ENCODE measurements at places on chromosomes 3 and 15. TPM values are rescaled to one million over a fixed set of nuclear protein-coding genes. Genes with fewer than 3 reads are reported as not detected.

DNA sequence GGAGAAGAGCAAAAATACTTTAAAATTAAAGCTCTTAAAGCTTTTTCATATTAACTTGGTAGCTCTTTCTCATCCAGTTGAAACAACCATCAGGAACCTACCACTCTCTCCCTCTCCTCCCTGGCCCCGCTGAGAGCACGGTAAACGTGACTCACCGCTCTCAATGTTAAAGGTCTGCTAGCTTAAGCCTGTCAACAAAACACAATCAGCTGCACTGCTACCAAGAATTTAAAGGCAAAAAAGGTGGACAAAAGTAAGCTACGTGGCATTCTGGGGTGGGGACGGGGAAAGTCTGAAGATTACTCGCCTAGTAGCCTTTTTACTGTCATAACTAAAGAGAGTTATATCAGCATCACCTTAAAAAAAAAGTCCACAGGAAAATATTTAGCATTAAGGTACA lies 8.4 kb upstream of the GP5 start:
- DNase-seq, result no peak

- DNase-seq, result no peak
Measured at GRCh38 chr3:72665701-72666446, 182.4 kb downstream of the SHQ1 start.

DNA sequence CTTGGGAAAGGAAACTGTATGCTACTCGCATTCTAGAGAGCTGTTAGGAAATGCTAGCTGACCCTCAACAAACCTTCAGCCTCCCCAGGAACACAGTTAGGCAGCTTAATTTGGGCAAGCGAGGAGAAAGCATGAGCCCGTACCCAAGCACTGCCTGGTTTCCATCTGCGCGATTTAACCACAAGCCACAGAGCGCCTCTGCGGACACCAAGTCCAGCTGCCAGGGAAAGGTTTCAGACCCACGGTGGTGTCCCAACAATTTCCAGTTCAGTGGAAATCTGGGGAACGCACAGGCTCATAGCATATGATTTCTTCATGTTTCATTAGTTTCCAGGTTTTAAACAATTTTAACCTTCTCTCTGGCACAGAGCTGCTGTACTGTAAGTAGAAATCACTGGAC lies 617.6 kb downstream of the FHIT start:
- peak; percentile 21 for DNase-seq

- DNase-seq, result peak; percentile 64
Measured at GRCh38 chr15:73575636-73576247, 57.4 kb downstream of the NPTN start.

RBP2 gene
- total RNA-seq, result not detected

PLCH1 gene
- total RNA-seq, result 0.36 TPM

STRA6 gene
- total RNA-seq, result 0.36 TPM

GPD1L gene
- 11.5 TPM for total RNA-seq

MYLK gene
- total RNA-seq, result 232 TPM

GRCh38 chr3:4332991-4333390 lies 29.8 kb downstream of the SETMAR start:
- no peak for DNase-seq

DNA sequence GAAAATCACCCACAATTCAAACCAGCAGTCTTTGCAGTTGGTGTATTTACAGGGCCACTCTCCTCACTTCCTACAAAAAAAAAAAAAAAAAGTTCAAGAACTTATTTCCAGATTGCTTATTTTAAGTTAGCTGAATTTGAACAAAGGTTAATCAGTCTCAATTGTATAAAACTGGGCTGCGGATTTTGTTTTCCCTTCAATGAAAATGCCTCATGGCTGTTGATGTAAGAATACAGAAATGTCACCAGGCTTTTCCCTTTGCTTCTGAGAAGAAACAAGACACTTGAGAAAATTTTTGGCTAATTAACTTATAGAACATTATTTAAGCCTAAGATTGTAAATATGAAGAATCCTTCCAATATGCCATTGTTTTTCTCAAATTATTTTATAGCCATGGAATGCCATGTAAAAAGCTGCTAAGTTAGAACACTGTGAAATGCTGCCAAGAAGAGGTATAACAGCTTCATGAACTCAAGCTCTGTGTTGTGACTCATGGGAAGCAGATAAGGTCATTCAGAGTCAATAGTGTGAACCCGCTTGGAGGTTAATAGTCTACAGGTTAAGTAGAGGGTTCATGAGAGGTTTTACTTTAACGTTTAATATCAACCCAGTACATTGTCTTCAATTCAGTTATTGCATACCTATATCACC lies 84.3 kb upstream of the ABI3BP start:
- DNase-seq, result peak; percentile 41

DNA sequence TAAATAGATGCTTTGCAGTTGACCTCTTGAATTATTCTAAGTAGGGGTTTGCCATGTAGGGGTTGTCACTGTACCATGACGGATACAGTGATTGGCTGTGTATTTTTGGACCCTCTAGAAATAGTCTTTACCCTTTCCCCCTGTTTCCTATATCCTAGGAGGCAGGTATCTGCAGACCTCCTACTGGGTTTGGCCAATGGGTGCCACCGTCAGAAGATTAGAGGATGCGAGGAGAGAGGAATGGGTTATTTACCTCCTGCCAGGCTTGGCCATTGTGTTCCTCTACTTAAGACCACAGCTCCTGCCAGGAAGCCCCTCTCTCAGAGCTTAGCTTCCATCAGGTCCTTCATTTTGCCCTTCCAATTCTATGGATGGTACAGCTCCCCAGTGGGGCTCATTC lies 40.2 kb upstream of the CLRN1 start:
- DNase-seq, result no peak

SENP2 gene
- 24.6 TPM for total RNA-seq

DNA sequence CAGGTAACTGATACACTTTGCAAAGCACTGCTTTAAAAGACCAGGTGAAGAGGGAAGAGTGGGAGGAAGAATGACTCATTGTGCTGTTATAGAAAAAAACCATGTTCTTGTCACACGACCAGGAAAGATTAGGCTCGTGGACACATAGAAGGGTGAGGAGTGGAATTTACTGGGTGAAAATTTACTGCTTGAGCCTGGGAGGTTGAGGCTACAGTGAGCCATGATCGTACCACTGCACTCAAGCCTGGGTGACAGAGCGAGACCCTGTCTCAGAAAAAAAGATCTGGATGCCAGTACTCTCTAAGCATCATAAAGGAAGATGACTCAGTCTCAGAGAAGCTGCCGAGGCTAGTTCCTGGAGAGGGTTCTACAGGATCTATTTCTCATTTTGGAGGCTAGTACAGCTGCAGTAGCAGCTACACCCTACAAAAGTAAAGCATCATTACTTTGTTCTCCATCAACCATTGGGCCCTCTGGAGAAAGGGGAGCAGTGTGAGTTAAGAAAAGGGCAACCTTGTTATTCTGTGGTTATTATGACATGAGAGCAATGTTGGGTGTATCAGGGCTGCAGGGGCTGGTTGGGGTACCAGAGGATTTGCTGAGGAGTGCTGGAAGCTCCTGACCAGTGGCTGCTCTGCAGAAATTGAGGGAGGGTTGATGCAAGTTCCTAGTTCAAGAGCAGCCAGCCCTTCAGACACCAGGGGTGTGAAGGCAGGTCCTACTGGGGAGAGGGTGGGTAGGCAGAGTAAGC lies 75.4 kb downstream of the CMTM8 start:
- peak; percentile 55 for DNase-seq

BFSP2 gene
- total RNA-seq, result not detected

DNA sequence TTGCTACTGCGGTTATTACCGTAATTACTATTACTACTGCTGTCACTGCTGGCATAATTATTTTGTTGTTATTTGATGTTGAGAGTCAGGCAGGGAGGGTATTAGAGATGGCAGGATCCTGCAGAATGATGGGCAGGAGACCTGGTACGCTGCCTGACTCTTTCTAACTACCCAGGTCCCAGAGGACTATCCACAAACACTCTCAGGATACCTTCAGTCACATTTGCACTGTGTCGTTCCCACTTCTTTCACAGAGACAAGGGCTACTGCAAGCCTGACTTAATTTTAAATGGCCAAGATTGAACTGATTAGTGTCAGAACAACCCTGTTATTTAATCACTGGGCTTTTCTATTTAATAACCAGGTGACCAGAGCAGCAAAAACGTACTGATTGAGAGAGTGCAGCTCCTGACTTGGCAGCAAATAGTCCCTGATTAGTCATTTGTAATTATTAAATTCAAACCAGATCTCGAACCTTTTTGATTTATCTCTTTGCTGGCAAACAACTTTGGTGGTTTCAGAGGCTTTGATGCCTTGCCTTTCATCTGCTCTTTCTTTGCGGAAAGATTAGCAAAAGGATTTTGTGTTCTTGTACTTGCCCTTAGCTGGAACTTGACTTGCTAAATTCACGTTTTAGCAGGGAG lies 88.8 kb upstream of the ARHGEF3 start:
- no peak for DNase-seq

- no peak for DNase-seq
Measured at GRCh38 chr3:69191516-69191915, 69.1 kb upstream of the LMOD3 start.

GRCh38 chr3:158111861-158112260 lies 2.0 kb downstream of the RSRC1 start:
- no peak for DNase-seq

DNA sequence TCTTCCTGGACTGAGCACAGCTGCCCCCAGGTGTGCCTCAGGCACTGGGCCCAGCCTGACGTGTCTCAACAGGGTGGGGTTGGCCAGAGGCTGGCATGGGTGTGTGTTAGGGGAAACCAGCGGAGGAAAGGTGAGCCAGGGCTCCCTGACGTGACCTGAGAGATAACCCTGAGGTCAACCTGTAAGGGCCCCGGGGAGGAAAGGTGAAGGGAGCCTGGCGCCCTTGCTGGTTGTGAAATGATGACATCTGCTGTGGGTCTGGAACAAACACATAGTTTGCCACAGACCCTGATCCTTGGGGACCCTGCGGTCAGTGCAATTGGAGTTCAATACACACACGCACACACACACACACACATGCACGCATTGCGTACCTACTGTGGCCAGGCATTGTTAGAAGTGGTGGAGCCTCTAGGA lies 100.2 kb upstream of the TLE3 start:
- no peak for DNase-seq

GRCh38 chr3:151315136-151315535 lies 1.5 kb downstream of the GPR87 start:
- no peak for DNase-seq

CD80 gene
- 2.5 TPM for total RNA-seq

DNA sequence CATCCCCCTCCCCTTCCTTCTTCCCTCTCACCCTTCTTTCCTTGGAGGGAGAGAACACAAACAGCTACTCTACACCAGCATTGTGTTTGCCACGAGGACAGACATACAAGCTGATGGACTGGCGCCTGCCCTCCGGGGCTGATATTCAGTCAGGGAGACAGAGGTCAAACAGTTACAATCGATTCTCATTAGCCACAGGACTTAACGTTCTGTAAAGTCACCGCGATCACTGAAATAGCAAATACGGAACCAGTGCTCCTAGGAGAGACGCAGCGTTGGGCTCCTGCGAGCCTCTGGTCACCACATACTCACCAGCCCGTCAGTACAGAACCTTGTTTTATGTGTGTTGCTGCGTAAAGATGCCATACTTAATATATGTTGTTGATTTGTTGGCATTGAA lies 108.8 kb downstream of the LRRK1 start:
- DNase-seq, result peak; percentile 44

WDR5B gene
- 10.9 TPM for total RNA-seq

DNA sequence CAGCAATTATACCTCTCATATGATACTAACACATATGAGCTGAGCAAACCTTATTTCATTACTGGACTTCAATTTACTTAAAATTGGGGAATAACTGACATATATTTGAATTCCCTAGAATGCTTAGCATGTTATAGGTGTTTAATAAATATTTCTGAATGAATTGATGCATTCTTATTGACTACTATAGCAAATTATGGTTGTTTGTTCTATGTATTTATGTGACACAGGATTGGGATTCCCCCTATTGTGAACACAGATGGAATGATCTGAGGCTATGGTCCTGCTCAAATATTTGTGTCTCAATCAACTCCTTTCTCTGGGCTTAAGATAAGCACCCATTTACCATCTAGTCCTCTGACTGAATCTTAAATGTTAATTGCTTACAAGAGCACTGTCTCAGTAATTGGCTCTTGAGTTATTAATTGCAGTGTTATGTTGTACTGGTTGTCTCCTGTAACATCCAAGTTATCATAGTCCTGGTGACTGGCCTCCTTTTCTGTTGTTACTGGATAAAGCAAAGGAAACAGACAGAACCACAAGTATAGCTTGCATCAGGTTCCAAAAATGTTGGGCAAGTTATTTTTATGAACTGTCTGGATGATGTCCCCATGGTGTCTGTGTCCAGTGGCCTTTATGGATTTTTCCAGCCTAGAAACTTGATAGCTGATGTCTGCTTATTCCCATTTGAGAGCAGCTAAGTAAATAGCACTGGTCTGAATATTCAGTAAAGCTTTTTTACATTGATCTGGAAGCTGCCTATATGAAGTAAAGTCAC lies 2.3 kb upstream of the UACA start:
- DNase-seq, result peak; percentile 89

DNA sequence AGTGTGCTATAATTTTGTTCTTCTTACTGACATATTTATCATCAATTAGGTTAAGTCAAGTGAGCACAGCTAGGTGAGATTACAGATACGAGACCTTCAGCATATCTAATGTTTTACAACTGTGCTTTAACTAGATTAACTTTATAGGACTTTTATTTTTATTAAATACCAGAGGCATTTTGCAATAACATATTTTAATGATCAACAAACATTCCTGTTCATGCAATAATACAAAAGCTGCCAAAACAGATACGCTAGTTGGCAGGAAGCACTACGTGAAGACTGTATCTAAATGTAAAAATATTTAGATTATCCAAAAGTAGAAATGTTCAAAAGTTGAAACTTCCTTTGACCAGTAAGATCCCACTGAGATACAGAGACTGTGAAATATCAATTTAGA lies 139.1 kb downstream of the CBLB start:
- DNase-seq, result no peak
